ENCODE measurements at places on chromosomes 2 and 18. TPM values are rescaled to one million over a fixed set of nuclear protein-coding genes. Genes with fewer than 3 reads are reported as not detected.
A peak's percentile ranks its signal among the peaks of the same experiment; 100 is the strongest.

Gene TAF4B
- 14.1 TPM for total RNA-seq

DNA sequence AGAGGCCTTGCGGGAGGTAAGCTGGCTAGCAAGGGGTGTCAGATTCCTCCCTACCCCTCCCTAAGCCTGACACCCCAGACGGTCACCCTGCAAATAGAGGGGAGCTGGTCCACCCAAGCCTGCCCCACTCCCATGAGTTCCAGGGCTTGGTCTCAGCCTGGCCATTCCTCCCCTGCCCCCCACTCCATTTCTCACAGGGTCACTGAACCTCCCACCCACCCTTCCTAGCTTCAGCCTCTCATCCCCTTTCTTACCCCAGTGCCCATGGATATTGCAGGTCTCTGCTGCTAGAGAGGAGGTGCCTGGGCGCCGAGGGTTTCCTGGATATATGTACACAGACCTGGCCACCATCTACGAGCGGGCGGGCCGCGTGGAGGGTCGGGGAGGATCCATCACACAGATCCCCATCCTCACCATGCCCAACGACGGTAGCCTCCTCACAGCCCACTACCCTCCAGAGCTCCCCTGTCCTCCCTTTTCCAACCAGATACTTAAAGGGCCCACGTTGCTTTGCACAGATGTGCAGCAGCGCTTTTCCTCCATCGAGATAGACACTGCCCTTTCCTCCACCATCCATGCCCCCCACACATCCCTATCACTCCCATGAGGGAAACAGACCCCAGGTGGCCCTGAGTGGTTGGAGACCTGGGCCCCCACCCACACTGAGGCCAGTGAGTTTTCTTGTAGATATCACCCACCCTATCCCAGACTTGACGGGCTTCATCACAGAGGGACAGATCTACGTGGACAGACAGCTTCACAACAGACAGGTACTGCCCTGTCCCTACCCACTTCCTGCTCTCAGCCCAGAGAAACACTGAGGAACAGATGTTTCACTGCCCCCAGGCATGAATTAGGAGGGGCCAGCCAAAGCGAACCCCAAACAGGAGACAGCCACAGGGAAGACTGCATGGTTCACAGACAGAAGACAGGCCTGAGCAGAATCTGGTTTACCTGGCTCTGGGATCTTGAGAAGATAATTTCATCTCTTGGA, 15.2 kb upstream of the ANKRD53 start:
- no peak for ATAC-seq

- ATAC-seq, result no peak
These were observed 94.3 kb upstream of the KCTD1 start for GRCh38 chr18:26642440-26643348.

GRCh38 chr2:102063941-102064678, 72.3 kb downstream of the IL1R2 start:
- peak; percentile 47 for ATAC-seq

- no peak for ATAC-seq
These were observed 14.1 kb downstream of the ORC4 start for GRCh38 chr2:148006249-148007007.

DNA sequence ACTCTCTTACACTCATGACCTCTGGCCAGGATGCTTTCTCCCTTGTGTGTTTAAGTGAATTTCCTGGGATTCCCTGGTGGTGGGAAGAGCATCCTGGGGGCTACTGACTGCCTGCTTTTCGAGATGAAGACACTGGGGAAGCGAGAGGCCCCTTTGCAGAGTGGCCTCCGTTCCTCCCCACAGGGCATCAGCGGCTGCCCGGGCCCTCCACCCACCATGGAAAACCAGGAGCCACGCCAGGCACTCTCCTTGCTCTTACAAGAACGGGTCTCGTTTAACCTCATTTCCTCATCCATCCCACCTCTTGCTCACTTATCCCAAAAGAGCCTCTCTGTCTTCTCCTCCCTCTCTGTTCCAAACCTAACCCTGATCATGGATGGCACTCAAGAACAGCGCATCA, 17.8 kb downstream of the CHST10 start:
- ATAC-seq, result no peak

Gene CCNT2
- total RNA-seq, result 33.2 TPM

DNA sequence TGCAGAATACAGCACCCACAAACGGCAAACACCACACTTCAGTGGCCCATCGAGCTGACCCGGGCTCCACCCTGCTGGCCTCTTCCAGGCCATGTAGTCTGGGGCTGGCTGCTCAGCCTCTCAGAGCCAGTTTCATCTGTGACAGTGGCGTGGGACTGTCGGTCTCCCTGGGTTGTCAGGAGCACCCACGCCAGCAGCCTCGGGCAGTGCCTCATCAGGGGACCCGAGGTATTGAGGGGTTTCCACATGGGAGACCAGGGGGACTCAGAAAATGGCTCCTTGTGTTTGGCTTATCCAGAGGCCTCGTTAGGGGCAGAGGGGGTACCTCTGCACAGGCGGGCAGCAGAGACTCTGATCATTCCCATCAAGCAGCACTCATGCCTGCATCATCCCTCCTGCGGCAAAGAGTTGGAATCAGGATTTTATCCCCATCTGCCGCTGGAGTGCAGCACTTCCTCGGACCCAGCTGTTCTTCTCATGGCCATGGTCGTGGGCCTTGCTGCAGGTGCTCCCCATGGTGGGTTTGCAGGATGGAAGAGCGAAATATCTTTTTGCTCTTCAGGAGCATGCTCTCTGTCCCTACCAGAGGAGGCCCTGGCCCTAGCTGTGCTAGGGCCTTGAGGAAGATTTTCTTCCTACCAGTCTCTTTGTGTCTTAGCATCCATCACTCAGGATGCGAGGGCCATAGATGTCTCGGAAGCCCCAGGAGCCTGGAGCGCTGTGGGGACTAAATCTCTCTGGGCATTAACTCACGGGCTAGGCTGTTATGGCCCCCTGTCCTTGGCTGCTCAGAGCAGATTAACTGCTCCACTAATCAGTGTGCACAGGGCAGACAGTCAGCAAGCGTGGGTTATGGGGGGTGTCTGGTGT, 100.8 kb downstream of the CLIP4 start:
- no peak for ATAC-seq
